ENCODE measurements at places on chromosomes 7 and 10.

DNA sequence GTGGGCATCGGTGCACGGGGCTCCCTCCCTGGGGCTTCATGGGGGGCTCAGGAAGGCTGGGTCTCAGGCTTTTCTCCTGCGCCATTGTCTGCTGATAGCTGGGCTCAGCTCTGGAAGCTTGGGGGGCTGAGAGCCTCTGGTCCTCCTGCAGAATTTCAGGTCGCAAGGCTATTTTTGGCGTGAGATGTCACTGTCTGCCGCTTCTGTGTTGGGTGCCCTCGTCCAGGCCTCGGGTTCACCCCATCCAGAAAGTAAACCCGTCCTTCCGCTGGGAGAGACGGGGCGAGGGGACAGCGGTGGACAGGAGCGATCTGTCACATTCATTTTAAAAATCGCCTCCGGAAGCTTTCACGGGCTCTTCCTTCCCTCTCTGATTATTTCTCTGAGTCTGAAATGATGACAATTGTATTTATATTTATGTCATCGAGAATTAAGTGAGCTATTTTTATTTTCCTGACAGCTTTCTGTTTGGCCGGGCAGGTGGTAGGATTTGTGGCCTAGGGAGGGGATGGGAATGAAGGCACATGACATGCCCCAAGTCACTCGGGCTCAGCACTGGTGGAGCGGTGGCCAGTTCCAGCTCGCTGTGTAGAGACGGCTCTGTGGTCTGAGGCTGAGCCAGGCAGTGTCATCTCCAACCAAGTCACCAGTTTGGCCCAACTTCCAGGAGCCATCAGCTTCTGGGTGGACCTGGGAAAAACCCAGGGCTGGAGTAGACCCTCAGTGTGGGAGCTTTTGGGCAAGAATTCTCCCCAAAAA lies 40.7 kb upstream of the AP5Z1 start:
- no peak for DNase-seq

GRCh38 chr10:49650724-49651034 lies 28.8 kb upstream of the C10orf53 start:
- DNase-seq, result no peak

GRCh38 chr7:30842542-30843451 lies 68.9 kb upstream of the AQP1 start:
- DNase-seq, result no peak

GRCh38 chr10:84329196-84329611 lies 815 bp downstream of the CCSER2 start:
- peak; percentile 87 for DNase-seq

DNA sequence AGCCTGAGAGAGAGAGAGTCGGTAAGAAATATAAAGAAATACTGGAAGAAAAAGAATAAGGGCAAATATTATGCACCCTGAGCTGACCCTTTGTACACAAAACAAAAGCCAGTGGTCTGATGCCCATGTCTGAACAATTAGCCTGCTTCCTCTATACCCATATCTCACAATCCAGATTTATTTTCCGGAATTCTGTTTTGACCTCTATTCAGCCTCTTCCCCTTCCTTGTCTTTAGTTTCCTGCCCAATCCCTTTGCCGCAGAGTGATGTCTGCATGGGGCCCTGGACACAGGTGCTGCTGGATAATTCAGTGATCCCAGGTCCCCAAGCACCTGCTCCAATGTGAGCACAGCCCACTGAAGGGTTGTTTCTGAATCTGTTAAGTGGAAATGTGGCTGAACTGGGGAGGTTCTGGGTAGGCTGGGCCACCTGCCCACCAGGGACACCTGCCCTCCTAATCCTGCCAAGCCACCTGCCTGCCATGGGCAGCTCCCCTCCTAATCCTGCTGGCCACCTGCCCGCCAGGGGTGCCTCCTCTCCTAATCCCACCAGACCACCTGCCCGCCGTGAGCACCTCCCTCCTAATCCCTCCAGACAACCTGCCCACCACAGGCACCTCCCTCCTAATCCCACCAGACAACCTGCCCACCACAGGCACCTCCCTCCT lies 23.0 kb downstream of the ADGRA1 start:
- no peak for DNase-seq

GRCh38 chr7:144027070-144027469 lies 21.7 kb upstream of the OR2A5 start:
- no peak for DNase-seq

GRCh38 chr7:22730921-22731654 lies 4.1 kb downstream of the IL6 start:
- DNase-seq, result no peak

GRCh38 chr7:18685971-18686370 lies 190.4 kb downstream of the HDAC9 start:
- DNase-seq, result no peak

- no peak for DNase-seq
Observed at GRCh38 chr10:59991661-59992060, 85.3 kb upstream of the CCDC6 start.

- DNase-seq, result no peak
Observed at GRCh38 chr10:98959379-98959778, 276.3 kb downstream of the HPSE2 start.

- DNase-seq, result no peak
Observed at GRCh38 chr7:130938661-130939060, 204.7 kb upstream of the KLF14 start.

DNA sequence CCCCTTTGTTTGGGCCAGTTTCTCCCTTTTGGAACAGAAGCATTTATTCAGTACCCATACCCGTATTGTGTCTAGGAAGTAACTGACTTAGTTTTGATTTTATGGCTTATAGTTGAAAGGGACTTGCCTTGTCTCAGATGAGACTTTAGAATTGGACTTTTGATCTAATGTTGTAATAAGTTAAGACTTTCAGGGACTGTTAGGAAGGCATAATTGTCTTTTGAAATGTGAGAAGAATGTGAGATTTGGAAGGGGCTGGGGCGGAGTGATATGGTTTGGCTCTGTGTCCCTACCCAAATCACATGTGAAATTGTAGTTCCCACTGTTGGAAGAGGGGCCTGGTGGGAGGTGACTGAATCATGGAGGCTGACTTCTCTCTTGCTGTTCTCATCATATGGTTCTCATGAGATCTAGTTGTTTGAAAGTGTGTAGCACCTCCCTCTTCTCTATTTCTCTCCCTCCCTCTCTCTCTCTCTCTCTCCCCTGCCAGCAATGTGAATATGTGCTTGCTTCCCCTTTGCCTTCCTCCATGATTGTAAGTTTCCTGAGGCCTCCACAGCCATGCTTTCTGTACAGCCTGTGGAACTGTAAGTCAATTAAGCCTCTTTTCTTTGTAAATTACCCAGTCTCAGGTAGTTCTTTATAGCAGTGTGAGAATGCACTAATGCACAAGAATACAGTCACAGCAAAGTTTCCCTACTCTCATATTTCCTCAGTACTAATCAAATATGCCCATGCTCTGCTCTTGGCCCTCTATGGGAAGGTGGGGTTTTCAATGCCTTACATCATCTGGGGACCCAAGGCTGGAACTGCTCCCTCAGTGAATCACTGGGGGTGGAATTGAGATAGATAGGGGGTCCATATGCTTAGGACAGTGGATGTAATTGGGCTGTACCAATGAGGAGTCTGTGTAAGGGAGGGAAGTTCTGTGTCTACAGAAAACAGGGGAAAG lies 17.2 kb upstream of the AKR1C1 start:
- no peak for DNase-seq

- no peak for DNase-seq
Observed at GRCh38 chr10:121289800-121290199, 308.4 kb downstream of the FGFR2 start.

Data from activated CD4-positive, alpha-beta T cell treated with anti-CD3 and anti-CD28 coated beads, Interleukin-2, amount 50 U/mL, for 16 hours (primary cell).